ENCODE measurements at places on chromosomes 12 and 14.

GRCh38 chr14:100007254-100007653 is 58.0 kb upstream of the EVL start:
- no peak for DNase-seq

DNA sequence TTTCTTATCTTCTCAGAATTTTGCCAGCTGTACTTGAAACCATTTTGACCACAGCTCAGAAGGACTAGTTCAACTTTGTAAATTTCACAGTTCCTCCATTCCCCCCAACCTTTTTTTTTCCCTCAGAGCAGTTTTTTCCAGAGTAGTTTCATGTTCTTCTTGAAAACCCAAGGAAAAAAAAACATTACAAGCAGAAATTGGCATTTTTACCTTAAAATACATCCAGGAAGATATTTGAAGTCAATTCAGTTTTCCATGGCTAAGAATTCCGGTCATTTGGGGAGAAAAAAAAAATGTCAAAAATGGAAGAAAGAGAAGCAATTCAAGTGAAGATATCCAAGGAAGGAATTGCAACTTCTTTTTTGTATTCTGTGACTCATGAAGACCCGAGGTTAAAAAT is 39.5 kb downstream of the SYNE2 start:
- DNase-seq: no peak

DNA sequence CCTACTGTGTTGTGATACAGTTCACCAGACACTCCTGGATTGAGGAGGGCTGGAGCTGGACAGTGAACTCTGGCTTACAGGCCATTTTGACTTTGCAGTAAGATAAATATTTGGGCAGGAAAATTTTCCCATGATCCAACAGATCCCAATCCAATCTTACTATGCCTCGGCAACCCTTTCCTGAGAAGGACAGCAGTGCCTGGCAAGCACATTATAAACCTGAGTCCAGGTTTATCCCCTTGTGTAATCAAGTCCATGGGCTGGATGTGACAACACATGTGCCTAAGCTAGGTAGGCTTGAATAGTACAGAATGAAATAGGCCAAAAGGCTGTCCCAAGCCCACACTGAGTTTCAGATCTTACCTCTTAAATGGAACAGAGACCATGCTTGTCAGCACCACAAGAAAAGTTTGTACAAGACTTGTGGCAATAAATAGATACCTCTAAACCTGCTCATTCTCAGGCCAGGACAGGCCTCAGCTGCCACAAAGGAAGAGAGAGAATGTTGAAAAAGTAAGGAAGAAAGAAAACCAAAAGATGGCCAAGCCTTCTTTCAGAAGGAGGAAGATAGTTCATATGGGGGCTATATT is 34.9 kb downstream of the CREBL2 start:
- DNase-seq: no peak

GRCh38 chr14:99792551-99793212 is 531 bp upstream of the EML1 start:
- peak; percentile 38 for DNase-seq

GRCh38 chr12:70403826-70404225 is 37.7 kb downstream of the KCNMB4 start:
- no peak for DNase-seq

- DNase-seq: no peak
Observed at GRCh38 chr14:100567009-100567876, 20.0 kb downstream of the BEGAIN start.

DNA sequence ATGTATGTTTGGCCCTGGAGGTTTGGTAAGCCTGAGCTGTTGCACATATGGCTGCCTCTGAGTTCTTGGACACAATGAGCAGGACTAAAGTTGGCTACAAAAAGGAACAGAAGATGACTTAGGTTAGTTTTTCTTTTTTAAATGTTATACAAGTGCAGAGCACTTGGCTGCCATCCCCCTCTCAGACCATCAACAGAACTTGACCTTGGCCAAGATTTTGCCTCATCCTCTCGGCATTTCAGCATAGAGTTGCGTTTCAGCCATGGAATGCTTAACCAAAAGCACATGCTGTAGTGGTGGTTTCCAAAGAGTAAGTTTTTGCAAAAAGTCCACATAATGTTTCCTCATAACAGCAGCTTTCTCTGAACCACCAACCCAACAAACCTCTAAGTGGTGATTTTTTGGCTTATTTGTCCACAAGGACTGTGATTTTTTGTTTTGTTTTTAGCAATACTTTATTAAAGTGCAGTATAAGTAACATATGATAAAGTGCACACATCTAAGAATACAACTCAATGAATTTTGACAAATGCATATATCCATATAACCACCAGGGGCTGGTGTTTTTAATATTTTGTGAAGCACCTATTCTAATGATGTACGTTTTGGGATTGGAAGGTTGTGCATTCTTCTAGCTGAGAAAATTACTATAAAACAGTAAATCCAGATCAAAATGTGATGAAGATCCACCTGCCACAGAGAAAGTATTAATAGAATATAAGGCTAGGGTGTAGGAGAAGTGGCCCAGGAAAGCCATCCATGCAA is 12.1 kb upstream of the GALNT16 start:
- no peak for DNase-seq

- no peak for DNase-seq
Observed at GRCh38 chr14:61471297-61472005, 150.1 kb downstream of the PRKCH start.

- DNase-seq: peak; percentile 11
Observed at GRCh38 chr12:131390412-131391334, 320.2 kb upstream of the SFSWAP start.

All from pons (tissue), 1 donor.